ENCODE measurements at places on chromosomes 6 and 20.

DNA sequence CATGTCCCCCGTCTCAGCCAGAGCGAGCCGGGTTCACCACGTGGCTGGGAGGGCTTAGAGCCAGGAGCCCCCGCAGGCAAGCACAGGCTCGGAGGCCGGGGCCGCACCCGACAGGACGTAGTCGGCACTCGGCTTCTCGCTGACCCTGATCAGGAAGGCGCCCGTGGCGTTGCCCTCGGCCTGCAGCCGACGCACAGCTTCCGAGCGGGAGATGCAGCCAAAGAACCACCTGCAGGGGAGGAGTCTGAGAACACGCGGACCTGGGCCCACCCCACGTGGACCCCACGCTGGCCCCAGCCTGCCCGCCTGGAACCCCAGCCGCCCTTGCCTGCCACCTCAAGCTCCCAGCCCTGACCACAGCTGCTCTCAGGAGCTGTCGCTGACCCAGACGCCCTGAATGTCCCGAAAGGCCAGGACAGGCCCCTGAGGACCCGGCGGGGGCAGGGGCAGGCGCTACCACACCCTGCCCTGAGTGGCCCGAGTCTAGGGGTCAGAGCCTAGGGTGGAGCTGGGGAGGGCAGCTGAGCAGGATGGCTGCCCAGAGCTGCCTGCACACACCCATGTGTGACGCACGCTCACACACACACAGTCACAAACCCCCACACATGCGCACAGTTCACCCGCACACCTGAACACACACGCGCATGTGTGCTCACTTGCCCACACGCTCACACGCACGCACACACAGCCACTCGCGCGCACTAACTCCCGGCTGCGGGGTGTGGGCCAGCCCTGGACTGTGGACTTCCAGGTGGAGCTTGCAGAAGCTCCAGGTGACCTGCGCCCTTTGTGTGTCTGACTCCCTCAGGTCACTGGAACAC is 2.1 kb downstream of the PTK6 start:
- peak; percentile 0 for DNase-seq

GRCh38 chr6:31042806-31043205 is 32.5 kb downstream of the MUC22 start:
- DNase-seq = no peak

GRCh38 chr6:12060780-12061609 is 48.9 kb downstream of the HIVEP1 start:
- peak; percentile 91 for DNase-seq

- DNase-seq = no peak
Measured at GRCh38 chr20:9447182-9447581, 67.2 kb upstream of the LAMP5 start.

DNA sequence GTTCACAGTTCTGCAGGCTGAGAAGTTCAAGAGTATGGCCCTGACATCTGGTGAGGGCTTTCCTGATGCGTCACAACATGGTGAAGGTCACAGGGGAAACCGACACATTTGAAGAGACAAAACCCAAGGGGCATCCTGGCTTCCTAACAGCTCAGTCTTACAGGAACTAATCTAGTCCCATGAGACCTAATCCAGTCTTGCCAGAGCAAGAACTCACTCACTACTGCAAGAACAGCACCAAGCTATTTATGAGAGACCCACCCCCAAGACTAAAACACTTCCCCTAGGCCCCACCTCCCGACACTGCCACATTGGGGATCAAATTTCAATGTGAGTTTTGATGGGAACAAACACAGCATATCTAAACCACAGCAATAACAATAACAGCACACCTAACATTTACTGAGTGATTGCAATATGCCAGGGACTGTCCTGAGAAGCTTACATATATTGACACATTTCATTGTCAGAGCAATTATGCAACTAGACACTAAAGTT is 46.6 kb downstream of the TPBG start:
- DNase-seq = no peak

DNA sequence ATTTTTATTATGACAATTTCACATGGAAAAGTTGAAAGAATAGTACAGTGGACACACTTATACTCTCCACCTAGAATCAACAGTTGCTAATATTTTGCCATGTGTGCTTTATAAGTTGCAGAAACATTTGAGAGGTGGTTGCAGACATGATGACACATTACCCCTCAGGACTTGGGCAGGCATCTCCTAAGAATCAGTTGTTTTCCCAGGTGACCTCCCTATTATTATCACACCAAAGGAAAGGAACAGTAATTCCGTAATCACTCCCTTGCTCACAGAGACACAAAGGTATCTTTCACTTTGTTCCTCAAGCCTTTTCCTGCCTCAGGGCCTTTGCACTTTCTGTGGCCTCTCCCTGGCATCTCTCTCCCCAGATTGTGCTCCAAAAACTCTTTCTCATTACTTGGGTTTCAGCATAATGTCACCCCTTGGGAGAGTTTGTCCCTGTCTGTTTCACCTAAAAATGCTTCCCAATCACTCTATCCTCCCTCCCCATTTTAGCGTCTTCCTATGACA is 5.9 kb upstream of the SULF2 start:
- no peak for DNase-seq

GRCh38 chr6:37347670-37348111 is 6.1 kb upstream of the RNF8 start:
- DNase-seq = no peak

GRCh38 chr20:37954626-37955025 is 51.7 kb downstream of the VSTM2L start:
- no peak for DNase-seq

GRCh38 chr20:4084096-4084495 is 68.7 kb upstream of the RNF24 start:
- no peak for DNase-seq

DNA sequence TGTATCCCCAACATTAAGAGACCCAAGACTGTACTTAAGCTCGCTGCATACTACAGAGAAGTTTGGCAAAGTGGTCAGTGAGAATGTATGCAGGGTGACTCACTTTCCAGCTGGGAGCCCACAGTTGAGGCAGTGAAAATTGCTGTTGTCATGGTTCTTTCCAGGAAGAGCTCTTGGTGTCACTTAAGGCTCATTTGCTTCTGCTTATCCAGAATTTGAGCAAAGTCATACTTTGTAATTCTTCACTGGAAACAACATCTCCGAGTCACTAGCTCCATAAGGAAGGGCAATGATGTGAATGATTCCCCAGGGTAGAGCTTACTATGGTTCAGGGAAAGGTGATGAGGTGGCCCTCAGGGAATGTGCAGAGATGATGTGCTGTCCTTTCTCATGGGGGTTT is 65.4 kb upstream of the FBXL4 start:
- DNase-seq = no peak

DNA sequence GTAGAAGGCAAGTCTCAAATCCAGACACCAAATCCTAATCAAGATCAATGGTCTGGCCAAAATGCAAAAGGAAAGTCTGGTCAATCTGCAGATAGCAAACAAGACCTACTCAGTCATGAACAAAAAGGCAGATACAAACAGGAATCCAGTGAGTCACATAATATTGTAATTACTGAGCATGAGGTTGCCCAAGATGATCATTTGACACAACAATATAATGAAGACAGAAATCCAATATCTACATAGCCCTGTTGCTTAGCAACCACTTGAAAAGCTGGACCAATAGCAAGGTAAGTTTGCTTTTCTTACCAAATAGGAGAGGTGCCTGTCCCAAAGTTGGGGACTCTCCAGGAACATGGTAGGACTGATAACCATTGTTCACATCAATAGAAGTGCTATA is 2.0 kb downstream of the SEMG2 start:
- DNase-seq = no peak

DNA sequence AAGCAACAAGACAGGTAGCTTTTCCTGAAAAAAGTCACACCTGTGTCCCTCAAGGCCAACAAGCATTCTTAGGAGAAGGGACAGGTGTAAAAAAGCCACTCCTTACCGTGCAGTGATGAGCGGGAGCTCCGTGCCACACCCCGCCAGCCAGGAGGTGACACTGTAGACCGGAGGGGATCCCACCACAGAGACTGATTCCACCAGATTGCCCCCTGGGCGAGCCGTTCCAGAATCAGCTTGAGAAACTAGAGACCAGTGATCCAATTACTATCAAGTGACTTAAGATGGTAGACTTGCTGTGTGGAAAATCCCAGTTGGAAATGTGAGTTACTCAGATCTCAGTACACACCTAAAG is 37.4 kb downstream of the PKHD1 start:
- no peak for DNase-seq

DNA sequence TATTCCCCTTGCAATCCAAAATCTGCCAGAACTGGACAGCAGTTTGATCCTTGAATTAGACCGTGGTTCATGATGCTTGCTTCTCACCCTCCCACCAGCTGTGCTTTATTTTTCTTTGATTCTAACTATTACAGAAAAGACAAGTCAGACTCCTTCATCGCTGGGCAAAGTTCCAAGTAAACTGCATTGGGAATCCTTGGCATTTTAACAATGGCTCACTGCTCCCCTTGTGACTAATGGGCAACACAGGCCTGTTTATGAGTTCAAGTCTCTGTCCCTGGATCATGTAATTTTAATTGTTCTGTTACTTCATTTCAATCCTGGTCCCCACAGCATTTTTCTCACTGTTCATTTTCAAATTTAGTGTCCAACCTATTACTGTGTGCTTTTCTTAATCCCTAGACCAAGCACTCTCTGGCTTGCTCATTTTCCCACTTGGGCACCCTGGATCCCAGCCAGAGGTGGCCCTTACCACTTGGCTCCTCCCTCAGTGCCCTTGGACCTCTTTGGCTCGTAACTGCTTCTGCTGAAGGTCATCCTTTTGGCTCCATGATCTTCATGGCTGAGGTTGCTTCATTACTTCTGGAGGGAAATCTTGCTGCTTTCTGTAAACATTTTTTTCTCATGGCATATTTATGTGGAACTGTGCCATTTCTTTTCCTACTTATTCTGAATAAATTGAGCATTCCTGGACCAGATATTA is 32.8 kb downstream of the PSMB9 start:
- no peak for DNase-seq

GRCh38 chr20:36919715-36920333 is 31.7 kb downstream of the SAMHD1 start:
- DNase-seq = no peak

- no peak for DNase-seq
Measured at GRCh38 chr6:113172531-113172966, 684.6 kb upstream of the MARCKS start.

GRCh38 chr6:31227143-31227542 is 44.7 kb downstream of the HLA-C start:
- no peak for DNase-seq

- DNase-seq = no peak
Measured at GRCh38 chr6:47267301-47267700, 42.4 kb downstream of the TNFRSF21 start.

DNA sequence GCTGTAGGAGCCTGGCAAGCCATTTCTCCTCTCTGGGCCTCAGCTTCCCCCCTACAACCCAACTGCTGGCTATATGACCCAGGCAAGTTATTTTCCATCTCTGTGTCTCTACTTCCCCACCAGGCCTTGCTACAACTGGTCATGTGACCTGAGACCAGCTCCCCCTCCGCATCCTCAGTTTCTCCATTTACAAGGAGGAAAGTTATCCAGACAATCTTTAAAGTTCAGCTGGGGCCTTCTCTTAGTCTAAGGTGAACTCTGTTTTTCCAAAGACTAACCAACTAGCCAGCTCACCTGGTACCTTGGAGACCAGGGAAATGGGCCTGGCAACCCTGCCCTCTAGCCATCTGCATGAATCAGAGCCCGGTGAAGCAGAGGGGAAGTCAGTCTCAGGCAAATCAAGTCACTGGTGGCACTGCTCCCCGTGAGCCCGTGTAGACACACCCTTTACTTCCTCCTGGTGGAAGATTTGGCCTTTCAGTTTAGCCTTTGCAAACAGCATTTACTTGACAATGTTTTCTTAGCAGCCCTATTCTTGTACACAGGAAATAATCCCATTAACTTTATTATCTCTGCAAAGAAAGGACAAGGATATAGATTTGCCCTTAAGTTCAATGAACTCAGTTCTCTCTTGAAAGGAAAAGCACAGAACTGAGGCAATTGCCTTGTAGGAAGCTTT is 157.7 kb downstream of the VEGFA start:
- DNase-seq = peak; percentile 9

DNA sequence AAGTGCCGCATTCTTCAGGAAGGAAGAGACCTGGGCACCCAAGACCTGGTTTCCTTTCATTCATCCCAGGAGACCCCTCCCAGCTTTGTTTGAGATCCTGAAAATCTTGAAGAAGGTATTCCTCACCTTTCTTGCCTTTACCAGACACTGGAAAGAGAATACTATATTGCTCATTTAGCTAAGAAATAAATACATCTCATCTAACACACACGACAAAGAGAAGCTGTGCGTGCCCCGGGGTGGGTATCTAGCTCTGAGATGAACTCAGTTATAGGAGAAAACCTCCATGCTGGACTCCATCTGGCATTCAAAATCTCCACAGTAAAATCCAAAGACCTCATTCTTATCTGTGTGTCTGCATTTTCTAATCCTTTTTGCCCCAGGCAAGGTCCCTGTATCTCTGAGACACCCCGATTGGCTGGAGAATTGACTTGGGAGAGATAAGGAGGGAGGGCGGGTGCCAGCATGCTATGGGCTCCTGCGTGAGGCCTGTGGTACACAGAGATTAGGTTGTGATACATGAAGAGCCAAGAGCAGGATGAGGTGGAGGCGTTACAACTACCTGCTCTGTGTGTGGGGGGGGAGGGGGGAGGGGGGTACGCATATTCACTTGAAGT is 4.8 kb downstream of the MUC21 start:
- no peak for DNase-seq

GRCh38 chr6:30682143-30683117 is 4.0 kb downstream of the PPP1R18 start:
- peak; percentile 91 for DNase-seq

GRCh38 chr20:33209789-33210188 is 7.4 kb upstream of the BPIFA3 start:
- DNase-seq = no peak

GRCh38 chr6:14550822-14551221 is 433.2 kb downstream of the CD83 start:
- no peak for DNase-seq

- no peak for DNase-seq
Measured at GRCh38 chr20:6636209-6637159, 131.0 kb upstream of the BMP2 start.

DNA sequence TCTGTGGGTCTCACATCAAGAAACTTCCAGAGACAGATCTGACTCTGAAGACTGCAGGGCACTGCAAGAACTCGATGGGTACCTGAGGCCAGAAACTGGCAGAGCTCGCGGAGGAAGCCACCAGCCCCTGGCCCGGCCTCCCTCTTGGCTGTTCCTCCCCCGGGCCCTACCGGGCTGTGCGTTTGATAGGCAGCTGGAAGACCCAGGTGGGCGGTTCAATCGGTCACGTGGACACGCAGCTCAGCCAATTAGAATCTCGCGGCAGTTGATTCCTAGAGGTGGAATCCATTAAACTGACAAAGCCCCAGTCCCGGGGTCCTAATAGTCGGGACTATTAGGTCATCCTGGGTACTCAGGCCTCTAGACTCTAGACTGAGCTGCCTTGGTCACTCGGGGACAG is 154.2 kb upstream of the PROKR2 start:
- no peak for DNase-seq

- DNase-seq = peak; percentile 34
Measured at GRCh38 chr20:37007898-37008649, 56.6 kb upstream of the SAMHD1 start.

- DNase-seq = no peak
Measured at GRCh38 chr6:98124171-98124570, 710.2 kb upstream of the POU3F2 start.

- no peak for DNase-seq
Measured at GRCh38 chr20:7911586-7912330, 28.5 kb downstream of the HAO1 start.

Data from CD4-positive, alpha-beta T cell treated with Interferon gamma for 1 hour (primary cell).